ENCODE measurements at places on chromosomes 13 and 19.

- no peak for DNase-seq
Measured at GRCh38 chr13:110280985-110281688, 25.8 kb downstream of the COL4A1 start.

GRCh38 chr19:5074407-5074806 lies 105.5 kb downstream of the KDM4B start:
- no peak for DNase-seq

GRCh38 chr19:40617961-40618360 lies 16.8 kb downstream of the LTBP4 start:
- no peak for DNase-seq

DNA sequence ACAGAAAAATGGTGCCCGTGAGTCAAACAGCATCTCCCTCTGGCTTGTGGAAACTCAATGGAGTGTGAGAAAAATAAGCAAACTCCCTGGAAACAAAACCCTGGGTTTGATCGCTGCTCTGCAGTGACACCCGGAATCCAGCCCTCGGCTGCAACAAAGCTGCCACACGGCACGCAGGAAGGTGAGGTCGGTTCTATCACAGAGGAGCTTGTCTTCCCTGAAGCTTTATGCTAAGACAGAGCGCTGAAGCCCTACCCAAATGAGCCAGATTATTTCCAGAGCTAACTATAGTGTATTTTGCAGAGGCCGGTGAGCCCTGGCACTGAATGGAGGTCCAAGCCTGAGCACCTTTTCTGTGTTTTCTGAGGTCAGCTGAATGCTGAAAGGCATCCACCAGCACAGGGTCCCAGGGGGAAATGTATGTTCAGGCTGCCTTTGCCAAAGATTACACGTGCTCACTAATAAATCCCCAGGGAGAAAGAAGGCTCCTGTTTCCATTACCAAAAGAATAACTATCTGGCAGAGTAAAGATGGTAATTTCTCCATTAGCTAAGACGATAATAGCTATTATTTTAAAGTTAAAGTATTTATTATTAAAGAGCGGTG lies 77.8 kb downstream of the TSHZ3 start:
- DNase-seq, result no peak

DNA sequence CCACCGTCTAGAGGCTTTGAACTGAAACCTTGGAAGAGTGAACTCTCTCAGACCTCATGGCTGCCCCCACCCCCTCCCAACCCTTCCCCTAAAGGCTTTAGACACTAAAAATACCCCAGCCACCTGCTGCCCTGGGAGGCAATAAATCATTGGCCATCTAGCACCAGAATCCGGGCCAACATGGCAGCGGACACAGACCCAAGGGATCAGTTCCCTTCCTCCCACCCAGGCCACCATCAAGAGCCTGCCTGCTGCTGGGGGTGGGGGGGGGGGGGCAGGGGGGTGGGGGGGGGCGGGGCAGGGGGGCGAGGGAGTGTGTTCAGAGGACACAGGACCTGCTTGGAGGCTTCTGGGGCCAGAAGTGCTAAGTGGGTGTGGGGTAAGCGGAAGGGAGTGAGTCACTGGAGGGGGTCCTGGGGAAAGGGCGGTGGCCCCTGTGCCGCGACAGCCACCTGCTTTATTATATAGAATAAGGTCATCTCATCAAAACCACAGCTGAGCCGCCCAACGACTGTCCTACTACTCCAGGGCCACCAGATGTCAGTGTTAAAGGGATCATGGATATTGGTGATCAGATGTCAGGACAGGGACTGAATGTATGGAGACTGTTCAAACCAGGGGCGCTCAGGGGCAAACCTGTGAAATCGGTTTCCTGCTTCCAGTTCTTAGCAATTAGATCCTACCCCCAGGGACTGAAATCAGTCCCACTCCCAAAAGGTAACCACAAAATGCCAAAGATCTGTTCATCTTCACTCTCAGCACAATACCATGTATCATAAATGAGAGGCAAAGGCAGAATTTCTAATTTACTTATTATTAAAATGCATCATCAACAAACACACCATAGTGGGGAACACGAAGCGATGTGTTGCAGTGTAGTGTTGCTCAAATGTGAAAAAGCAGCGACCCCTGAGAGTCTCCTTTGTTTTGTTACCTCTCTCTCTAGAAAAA lies 24.3 kb downstream of the ARL11 start:
- no peak for DNase-seq

Measured in fibroblast of the conjunctiva (primary cell).